ENCODE measurements at places on chromosomes 12 and 14.

DNA sequence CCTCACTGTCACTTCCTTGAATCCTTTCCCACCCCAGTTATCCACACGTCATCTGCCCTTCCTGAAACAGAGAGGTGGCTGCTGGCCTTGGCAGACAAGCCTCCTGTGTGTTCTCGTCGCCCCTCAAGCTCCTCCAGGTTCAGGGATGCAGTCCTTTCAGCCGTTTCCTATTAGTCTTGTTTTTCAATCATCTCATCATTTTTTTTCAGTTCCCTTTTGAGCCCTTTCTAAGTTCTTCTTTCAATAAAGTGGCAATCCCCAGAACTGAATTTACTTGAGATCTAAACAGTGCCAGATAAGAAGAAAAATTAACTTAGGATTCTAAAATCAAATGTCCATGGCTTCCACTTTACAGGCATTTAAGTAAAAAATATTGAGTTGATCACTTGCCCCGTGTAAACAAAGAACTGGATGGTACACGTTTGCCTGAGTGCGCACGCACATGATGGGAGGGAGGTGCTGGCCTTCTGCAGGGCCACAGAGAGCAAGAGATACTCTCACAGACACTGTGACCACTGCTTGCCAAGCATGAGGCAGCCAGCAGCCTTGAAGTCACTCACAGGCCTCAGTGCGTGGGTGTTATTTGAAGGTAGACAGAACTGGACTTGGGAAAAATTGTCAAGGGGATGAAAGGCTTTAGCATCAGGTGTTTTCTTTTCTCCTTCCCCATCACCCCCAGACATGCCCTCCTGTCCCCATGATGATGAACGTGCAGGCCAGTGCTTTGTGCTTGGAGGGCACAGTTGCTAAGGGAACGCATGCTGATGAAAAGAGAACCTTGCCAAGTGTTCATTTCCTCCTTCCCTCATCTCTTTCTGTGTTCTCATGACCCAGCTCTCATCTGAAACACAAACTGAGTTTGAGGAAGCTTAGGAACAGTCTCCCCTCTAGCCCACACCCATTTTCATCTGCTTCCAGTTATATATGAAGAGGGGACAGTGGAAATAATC lies 408.3 kb downstream of the EGLN3 start:
- DNase-seq: no peak

GRCh38 chr14:76644855-76645518 lies 116.3 kb upstream of the VASH1 start:
- no peak for DNase-seq

DNA sequence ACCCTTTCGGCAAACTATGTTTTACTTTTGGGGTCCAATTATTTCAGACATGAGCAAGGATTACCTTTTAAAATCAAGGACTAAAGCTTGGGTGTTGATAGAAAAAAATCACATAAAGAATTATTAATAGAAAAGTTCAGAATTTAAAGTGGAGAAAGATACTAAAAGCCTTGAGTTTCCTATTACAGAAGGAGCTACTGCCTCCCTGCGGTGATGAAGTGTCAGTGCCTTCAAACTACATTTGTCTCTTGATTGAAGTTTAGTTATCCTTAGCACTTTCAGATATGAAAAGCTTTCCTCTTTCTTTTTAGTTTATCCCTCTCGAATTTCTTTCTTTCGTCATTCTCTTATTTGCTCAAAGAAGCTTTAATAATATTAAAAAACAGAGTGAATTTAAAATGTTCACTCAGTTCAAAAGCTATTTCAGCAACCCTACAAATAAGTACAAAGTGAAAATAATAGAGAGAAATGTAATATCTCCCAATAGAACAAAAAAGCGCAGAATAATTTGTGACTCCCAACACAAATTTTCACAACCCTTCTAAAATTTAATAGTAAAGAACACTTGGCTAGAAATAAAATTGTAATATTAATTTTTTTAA lies 87.6 kb downstream of the SEC23A start:
- no peak for DNase-seq

DNA sequence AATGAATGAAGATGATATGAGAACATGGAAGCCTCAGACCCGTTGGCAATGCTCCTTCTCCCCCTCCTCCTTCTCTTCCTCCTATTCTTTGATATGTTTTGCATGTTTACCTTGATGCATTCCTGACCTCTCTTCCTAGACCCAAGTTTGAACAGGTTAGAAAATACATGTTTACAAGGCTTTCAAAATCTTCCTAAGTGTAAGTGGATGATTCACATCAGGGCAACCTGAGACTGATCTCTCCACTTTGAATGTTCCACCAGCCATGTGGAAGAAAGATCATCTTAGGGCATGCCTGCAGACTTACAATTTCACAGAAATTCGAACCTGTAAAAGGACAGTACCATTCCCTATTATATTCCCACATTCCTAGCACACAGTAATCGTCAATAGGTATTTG lies 18.0 kb upstream of the LDHB start:
- no peak for DNase-seq

DNA sequence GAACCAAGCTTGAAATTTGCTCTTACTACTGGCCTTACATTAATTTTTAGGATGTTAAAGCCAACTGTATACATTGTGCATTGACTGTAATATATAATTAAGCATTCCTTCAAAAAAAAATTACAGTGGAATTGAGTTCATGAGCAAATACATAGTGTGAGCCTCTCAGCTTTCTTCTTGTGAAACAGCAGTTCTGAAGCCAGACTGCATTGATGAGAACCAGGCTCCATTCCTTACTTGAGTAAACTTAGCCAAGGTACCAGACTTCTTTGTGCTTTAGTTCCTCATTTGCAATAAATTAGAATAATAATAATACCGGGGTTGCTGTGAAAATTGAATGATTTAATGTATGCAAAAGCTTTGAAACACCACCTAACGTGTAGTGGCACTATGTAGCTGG lies 169.5 kb downstream of the ANO4 start:
- no peak for DNase-seq

DNA sequence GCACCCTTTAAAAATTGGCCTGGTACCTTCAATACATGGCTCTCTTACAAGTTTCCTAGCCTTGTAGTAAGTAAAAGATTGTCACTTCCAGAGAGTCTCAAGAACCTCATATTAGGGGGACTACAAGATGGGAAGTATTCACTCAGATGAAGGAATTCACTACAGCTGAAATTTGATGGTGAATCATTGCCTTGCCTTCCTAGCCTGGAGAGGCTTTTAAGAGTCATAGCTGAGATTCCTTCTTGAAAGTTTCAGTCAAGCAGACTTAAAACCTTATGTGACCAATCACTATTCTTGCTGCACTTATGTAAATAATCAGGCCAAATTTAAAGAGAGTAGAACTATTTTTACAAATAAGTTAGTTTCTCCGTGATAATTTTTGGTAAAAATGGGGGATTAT lies 451.6 kb downstream of the TRHDE start:
- DNase-seq: no peak

DNA sequence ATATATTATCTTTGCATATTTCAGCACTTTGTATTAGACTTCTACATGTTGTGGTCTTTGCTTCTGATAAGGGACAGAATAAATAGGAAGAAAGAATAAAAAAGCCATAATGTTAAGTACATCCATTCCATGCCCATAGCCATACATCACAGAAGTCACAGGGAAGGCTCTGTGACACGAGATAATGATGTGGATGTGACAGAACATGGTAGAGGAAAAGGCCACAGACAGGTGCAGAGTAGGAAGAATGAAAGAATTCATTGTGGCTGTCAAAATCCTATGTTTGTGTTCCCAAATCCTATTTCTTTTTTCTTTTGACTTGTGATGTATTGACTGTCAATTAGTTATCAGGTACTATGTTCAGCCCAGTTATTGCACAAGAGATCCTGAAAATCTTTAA lies 38.4 kb downstream of the BICD1 start:
- DNase-seq: no peak

DNA sequence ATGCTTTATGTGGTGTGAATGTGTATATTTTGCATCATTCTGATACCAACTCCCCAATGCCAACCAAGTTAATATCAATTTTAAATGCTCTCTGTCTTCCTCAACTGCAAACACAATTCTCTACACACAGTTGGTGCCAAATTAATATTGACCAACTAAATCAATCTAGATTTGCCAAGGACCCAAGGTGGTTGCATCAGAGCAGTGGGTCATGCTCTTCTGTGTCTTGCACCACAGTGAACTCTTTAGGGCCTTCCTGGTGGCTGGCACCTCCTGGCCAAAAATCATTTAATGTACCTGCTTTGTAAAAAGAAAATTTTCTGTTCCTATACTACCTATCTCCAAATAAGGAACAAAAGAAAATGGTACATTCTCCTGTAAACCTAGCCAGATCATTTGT lies 14.1 kb downstream of the COQ10A start:
- DNase-seq: no peak

DNA sequence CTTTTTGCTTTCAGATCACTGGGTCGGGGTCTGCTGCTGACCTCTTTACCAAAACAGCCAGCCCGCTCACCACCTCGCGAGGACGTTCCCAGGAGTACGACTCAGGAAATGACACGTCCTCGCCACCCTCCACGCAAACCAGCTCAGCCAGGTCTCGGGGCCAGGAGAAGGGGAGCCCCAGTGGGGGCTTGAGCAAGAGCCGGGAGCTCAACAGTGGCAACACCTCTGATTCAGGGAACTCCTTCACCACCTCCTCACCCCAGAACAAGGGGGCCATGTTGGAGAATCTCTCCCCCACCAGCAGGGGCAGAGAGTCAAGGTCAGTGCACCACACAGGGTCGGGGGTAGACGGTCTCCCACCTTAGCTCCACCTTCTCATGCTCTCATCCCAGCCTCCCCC lies 33.4 kb upstream of the HSPB8 start:
- DNase-seq: no peak

GRCh38 chr14:63454436-63454835 lies 88.7 kb downstream of the PPP2R5E start:
- no peak for DNase-seq

- DNase-seq: no peak
These were observed 84.8 kb upstream of the KITLG start for GRCh38 chr12:88665071-88665470.

GRCh38 chr14:74684434-74684833 lies 28.4 kb downstream of the AREL1 start:
- DNase-seq: no peak

- no peak for DNase-seq
These were observed 146.6 kb upstream of the FSCB start for GRCh38 chr14:44653641-44654040.
